M059J (cell line): ENCODE measurements at places on chromosomes 16 and 17.
A peak's percentile ranks its signal among the peaks of the same experiment; 100 is the strongest.

GRCh38 chr17:50079334-50080095 is 15.6 kb upstream of the PDK2 start:
- DNase-seq, result no peak

- DNase-seq, result no peak
Measured at GRCh38 chr16:28098171-28098958, 34.9 kb upstream of the GSG1L start.

DNA sequence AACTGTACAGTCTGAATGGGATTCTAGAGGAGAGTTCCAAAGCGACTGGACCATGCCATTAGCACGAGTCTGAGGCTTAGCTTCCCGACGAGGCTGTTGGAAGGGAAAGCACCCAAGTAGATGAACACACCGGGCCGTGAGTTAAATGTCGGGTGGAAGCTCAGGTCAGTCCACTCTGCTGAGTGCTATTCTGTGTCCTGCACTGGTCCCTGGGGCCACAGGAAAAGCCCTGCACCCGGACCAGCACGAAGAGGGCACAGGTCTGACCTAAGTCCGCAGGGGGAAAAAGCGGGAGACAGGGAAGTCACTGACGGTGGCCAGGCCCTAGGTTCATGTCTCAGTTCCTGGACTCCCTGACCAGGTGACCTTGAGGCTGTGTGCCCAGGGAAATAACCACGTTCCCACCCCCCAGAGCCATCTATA is 44.1 kb upstream of the RBFOX3 start:
- no peak for DNase-seq

DNA sequence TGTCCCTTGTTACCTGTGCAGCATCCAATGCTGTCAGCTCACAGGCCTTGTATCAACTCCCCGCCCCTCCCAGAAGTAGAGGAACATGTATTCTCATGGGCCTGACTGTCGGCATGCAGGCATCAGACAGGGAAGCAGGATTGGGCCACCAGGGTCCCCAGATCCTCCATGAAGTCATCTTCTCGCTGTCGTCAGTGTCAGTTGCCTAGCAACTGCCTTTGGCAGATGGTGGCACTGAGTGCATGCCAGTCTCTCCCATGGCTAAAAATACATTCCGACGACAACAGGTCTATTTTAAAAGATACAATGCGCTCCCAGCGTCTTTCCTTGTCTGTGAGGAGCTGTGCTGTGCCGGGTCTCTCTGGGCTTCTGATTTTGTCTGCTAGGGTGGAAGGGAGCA is 36.8 kb upstream of the CES5A start:
- DNase-seq, result no peak

DNA sequence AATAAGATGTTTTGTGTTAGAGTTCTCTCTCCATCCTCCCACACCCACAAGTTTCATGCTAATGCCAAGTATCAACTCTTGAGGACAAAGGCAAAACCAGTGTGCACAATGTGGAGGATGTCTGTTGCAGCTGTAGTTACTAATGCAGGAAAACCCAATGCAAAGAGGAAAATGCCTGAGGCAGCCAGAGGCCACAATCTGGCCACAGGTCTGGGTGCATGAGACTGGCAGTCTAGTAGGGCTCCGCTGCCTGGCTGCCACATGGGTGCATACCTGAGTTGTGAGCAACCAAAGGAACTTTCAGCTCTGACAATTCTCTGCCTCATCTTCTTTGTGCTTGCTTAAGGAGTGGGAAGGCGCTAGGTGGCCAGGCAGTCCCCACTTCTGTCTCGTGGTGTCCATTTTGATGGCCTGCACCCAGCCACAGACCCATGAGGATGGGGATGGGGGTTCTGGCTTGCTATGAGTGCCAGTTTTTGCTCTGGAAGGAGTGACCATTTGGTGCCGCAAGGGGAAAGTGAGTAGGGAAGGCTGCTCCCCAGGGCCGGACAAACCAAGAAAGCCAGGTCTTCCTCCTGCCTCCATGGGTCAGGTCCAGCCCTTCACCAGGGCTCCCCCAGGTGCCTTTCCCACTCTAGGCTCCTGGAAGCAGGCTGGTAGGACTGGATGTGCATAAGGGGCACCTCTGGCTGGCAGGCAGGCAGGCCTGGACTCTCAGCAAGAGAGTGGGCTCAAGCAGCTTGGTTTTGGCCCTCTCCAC is 4.2 kb upstream of the GFOD2 start:
- peak; percentile 97 for DNase-seq

GRCh38 chr17:73396431-73397277 is 84.9 kb upstream of the CDC42EP4 start:
- DNase-seq, result no peak

- no peak for DNase-seq
Measured at GRCh38 chr17:81987161-81987770, 9.8 kb downstream of the ASPSCR1 start.

- DNase-seq, result no peak
Measured at GRCh38 chr17:66667090-66667489, 167.8 kb upstream of the CACNG5 start.

DNA sequence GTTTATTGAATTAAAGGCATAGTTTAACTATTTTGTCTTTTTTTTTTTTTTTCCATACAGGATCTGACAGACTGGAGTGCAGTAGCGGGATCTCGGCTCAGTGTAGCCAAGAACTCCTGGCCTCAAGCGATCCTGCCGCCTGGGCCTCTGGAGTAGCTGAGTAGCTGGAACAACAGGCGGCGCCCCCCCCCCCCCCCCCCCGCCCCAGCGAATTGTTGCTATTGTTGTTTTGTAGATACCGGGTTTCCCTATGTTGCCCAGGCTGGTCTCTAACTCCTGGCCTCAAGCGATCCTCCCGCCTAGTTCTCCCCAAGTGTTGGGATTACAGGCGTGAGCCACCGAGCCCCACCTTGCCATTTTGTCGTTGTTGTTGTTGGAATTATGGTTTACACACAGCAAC is 1.3 kb upstream of the CENPV start:
- no peak for DNase-seq

DNA sequence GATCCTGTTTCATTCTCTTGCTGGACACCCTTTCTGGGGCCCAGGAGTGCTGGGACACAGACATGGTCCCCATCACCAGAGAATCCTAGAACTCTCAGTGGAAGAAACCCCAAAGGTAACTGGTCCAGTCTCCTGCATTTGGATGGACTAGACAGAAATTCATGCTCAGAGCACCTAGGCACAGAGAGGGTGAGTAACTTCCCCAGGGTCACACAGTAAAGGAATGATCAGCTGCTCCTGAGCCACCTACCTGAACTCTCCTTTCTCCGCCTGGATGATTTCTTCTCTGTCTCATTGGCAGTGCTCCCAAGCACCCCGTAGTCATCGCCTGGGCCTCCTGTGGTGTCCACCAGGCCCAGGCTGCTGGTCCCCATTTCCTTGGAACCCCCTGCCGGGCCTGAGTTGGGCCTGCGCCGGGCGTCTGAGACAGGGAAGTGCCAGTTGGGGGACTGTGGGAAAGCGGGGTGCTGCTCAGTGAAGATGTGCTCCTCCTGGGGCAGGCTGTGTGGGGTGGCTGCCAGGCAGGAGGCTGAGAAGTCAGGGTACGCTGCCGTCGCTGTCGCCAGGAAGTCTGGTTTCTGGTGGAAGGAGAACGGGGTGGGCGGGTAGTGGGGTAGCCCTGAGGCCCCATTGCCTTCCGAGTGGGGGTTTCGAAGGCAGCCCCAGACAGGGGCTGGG is 767 bp downstream of the MEOX1 start:
- DNase-seq, result no peak

DNA sequence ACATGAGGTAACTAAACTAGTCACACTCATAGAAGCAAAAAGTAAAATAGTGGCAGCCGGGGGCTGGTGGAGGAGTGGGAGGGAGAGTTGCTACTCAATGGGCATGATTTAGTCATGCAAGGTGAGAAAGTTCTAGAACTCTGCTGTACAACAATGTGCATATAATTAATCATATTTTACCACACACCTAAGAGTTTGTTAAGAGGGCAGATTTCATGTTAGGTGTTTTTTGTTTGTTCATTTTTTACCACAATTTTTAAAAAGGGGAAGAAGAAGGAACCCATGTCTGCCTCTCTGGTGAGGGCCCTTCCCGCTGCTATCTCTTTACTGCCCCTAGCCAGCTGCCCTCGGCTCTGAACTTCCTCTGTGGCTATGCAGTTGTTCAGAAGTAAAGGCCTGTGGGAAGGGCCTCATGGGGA is 11.2 kb downstream of the CD300LB start:
- no peak for DNase-seq

GRCh38 chr16:49567950-49568349 is 194.3 kb downstream of the C16orf78 start:
- DNase-seq, result no peak

- no peak for DNase-seq
Measured at GRCh38 chr17:61414936-61415251, 15.3 kb downstream of the TBX2 start.

DNA sequence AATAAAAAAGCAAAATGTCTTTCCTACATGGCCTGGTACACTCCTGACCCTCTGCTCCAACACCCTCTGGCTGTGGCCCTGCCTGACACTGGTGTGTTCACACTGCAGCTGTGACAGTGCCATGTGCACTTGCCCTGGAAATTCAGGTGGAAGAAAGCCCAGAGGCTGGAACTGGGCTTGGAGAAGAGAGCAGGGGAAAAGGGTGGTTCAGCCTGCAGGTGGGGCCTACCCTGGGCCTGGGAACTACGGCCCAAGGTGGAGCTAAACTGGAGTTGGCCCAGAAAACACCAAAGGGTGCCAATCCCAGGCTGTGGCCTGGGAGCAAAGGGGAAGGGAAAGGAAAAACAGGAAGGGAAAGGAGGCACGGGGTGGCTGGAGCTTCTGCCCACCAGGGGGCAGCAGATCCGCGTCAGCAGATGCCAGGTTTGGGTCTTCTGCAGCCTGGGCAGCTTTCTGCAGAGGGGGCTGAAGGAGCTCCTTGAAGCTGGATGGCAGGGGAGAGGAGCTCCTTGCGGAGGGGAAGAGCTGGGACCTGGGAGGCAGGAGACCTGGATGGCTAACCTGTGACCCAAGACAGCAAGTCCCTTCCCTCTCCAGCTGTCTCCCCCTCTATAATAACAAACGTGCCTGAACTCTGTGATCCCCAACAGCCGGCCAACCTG is 15.4 kb upstream of the CTCF start:
- DNase-seq, result peak; percentile 65

DNA sequence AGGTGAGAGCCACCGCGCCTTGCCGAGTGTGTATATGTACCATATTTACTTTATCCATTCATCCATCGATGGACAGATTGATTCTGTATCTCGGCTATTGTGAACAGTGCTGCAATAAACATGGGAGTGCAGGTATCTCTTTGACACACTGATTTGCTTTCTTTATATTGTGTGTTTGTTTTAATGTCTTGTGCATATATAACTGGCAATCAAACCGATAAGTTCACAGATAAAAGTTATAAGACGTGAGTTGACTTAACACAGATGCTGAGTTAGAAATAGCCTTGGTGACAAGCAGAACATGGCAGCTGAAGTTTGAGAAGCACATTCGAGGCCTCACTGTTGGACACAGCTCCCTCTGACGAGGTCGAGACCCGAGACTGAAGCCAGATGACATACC is 23.2 kb downstream of the TMEM186 start:
- DNase-seq, result no peak

- DNase-seq, result no peak
Measured at GRCh38 chr17:77318021-77318420, 177.3 kb downstream of the SEC14L1 start.

DNA sequence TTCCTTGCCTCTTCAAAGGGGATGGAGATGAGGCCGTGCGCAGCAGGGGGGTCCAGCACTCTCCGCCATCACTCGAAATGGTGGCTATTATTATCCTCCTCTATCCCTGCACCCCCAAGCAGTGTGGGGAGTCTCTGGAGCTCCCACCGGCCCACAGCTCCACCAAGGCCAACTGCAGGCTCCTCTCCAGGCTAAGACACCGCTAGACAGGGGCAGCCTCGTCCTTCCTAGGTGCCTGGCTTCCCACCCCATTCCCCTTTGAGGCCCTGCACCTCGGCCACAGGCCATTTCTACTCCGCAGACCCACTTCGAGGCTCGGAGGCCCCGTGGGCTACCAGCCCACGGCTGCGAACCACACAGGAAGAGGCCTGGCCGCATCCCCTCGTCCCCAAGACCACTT is 39.6 kb upstream of the PABPN1L start:
- no peak for DNase-seq

GRCh38 chr16:77775911-77776909 is 12.2 kb upstream of the VAT1L start:
- peak; percentile 60 for DNase-seq

GRCh38 chr17:18318117-18318516 is 3.0 kb downstream of the SMCR8 start:
- no peak for DNase-seq

GRCh38 chr17:56754523-56755208 is 79.1 kb downstream of the C17orf67 start:
- peak; percentile 66 for DNase-seq

DNA sequence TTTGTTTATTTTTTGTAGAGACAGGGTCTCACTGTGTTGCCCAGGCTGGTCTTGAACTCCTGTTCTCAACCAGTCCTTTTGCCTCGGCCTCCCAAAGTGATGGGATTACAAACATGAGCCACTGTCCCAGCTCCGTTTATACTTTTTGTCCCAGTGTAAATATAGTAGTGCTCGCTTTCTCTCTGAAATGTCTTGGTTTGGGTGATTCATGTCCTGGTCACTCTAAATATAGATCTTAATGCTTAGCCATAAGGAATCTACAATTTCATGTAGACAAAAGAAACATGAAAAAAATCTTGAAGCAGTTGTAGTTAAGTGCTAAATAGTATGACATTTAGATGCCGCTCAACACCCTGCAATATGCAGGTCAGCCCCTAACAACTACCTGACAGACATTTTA is 126.9 kb downstream of the KATNIP start:
- DNase-seq, result peak; percentile 26

- DNase-seq, result peak; percentile 7
Measured at GRCh38 chr16:59164461-59164860, 430.3 kb upstream of the GOT2 start.

- peak; percentile 67 for DNase-seq
Measured at GRCh38 chr17:2025622-2026309, 632 bp upstream of the RTN4RL1 start.

- no peak for DNase-seq
Measured at GRCh38 chr16:66238696-66239095, 127.8 kb upstream of the CDH5 start.

GRCh38 chr16:51651061-51651466 is 500.0 kb upstream of the SALL1 start:
- DNase-seq, result no peak

GRCh38 chr16:11370084-11370931 is 25.0 kb downstream of the RMI2 start:
- peak; percentile 26 for DNase-seq

DNA sequence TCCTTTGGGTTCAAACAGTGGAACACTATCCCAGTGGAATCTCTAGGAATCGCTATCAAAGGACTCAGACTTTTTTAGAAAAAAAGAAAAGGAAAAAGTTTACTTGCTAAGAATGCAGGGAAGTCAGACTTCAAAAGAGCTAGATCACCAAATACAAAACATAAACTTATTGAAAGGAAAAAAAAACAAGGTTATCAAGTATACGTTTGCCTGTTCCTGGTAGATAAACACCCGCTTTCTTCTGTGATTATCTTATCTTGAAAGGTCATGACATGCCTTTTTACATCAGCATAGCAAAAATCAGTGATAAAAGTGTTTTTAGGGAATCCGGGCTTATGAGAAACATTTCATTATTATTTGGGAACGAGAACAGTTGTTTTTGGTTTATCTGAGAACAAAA is 129.3 kb upstream of the TMEM97 start:
- no peak for DNase-seq

GRCh38 chr16:87540072-87540896 is 47.5 kb upstream of the ZCCHC14 start:
- no peak for DNase-seq

- no peak for DNase-seq
Measured at GRCh38 chr17:78580277-78580804, 3.1 kb upstream of the DNAH17 start.
